ENCODE measurements at places on chromosomes 6 and 20.

DNA sequence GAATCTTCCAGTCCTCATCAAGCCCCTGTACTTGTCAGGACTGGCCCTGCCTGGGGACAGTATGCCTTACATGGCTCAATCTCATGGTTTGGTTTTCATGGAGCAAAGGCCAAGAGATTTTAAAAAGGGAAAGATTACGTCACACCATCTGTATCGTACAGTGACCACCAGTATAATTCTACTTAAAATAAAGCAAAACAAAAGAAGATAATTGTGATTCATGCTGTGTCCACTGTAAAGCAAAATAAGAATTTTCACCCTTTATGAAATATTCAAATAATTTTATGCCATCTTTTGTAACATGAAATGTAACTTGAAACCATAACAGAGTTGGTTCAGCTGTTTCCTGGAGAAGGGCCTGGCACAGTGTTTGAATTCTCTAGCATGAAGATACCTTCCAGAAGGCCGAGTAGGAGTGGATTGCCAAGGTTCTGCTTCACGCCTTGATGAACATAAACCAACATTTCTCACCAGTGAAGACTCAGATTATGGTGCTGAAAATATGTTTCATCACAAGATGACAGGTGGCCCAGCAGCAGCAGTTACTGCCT is 486.5 kb downstream of the RFPL4B start:
- DNase-seq, result no peak

GRCh38 chr20:10077081-10077471 is 42.3 kb downstream of the ANKEF1 start:
- DNase-seq, result no peak

DNA sequence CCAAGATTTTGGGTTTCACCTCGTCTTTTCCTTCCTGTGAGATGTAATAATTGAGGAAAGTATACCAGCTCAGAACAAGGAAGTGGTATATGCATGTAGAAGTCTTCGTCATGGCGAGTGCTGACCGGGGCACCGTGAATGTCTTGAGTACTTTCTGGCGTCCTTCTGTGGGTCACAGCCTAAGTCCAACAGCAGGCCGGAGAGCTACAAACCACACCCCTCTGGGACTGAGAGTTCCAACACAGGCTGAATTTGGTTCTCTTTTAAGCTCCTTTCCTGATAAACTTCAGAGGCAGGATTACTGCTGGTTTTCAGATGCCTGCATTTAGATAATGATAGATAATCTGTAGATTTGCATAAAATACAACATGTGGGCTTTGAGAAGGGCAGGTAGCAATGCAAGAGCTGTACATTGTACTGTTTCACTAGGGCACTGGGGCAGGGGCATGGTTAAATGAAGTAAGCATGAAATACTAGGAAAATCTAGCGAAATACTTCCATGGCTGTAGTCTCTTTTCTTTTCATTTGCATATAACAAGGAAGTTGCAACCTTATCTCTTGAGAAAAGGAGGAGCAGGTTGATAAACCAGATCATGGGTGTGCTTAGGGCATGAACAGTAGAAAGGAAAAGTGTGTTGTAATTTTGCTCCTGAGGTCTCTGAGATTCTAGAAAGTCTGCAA is at the start of gene ADTRP:
TSS of gene ADTRP (minus strand) at position 156 of the 681 bp plus-strand sequence. CDS start at position 112, 44 bp downstream.
- DNase-seq, result no peak

GRCh38 chr6:84263557-84263956 is 36.1 kb upstream of the CEP162 start:
- no peak for DNase-seq

GRCh38 chr20:35602851-35603495 is 12.7 kb upstream of the SPAG4 start:
- DNase-seq, result no peak

DNA sequence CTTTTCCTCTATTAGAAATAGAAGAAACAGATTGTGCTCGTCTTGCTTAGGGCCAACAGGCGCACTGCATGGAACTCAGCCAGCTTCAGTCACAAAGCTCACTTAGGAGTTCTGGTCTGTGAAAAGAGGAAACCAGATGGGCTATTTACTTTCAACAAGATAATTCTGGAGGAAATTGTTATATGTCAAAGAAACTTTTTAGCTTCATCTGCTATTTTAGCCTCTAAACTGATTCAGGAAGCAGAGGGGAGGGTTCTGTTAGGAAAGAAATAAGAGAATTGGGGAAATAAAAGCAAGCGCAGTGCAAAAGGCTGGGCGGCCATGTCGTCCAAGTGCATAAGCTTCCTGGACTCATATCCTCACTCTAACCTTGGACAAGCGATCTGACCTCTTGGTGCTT is 21.3 kb downstream of the PRKN start:
- no peak for DNase-seq

- DNase-seq, result no peak
Observed at GRCh38 chr6:41430875-41431274, 95.5 kb downstream of the NCR2 start.

GRCh38 chr6:161233986-161234661 is 39.7 kb downstream of the AGPAT4 start:
- peak; percentile 57 for DNase-seq

DNA sequence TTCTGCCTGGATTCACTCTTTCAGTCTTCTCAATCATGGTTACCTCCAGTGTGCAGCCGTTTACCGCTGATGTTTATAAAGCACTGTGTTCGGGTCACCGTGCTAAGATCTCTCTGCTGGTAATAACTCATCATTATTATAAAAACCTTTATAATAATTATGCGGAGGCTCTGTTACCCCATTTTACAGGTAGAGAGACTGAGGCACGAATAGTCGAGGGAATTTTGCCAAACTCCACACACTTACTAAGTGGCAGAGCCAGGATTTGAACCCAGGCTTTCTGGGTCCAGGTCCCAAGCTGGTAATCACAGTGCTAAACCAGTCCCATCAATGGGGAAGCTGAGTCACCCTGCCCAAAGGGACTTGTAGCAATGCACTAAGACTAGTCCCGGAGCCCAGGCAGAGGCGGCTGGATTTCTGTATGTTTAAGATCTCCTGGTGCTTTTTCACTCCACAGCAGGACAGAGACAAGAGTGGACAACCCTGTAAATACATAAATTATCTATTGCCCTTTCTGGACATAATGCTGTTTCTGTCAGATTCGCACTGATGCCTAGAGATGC is 48.1 kb downstream of the SYNJ2 start:
- DNase-seq, result no peak

Measured in BJ (cell line).